Bronchial epithelial cell (primary cell): ENCODE measurements at places on chromosomes 11 and 22. TPM values are rescaled to one million over a fixed set of nuclear protein-coding genes. Genes with fewer than 3 reads are reported as not detected.

Gene NCAM1
- total RNA-seq: under 0.01 TPM in 1 of 2 replicates, not detected in the other

Gene GLB1L2
- total RNA-seq: 2.9 and 3.4 TPM in 2 replicates

Gene OR51T1
- not detected in 2 replicates for total RNA-seq

- DNase-seq: peak; percentile 69
These were observed 16.3 kb downstream of the DGKZ start for GRCh38 chr11:46363455-46364005.

DNA sequence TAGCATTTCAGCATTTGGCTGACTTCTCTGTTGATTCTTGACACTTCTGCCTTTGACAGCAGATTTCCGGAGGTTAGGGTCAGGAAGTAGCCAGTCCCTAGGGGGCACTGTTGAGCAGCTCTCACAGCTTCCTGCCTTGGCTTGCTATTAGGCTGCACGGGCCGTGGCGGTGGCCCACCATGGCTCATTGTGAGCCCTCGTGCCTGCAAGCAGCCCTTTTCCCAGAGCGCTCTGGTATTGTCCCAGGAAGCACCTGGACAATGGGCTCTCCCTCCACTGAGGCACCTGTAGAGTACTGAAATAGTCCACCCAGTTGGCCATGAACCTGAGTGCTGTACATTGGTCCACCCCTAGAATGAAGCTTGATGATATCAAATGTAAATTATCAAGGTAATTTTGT, 100.2 kb upstream of the GAL start:
- peak; percentile 28 for DNase-seq

DNA sequence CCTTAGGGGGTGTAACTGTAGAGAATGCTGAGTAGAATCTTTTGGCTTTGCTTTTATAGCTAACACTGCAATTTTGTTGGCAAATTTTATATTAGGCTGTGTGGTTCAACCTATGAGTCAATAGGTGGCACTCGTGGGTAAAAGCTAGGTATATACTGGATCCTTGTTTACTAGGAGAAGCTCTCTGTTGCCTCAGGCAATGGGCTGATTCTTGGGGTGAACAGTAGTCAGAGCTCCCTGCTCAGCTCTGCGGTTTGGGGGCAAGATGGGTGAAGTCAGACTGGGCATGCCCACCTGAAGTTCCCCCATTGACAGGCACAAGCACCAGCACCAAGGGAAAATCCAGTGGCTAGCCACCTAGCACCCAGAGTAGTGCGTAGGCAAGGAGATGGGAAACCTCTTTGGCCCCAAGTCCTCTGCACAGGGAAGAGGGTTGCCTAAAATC, 238.7 kb downstream of the FAM181B start:
- DNase-seq: peak; percentile 21

GRCh38 chr11:12973528-12974181, 35.5 kb upstream of the RASSF10 start:
- no peak for DNase-seq

DNA sequence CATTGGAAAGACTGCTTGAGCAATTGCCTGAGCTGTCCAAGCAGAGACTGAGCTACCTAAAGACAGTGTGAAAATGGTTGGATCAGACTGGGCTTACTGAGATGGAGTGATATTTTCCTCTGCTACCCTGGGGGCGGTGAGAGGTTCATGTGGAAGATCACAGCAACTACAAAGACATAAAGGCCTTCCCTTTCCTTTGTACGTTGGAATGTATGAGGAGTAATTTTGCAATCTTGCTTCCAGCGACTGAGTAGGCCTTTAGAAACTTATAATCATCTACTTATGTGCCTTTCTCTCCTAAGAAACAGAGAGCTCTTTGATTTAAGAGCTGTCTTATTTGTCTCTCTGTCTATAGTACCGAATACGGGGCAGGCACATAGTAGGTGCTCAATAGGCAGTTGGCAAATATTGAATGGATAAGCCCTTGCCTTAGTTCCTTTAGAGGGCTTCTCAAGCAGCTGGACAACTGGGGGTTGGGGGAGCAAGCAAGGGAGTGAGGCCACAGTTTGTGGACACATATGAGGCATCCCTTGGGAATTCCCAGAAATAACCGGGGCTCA, 2.4 kb upstream of the HEPACAM start:
- no peak for DNase-seq

DNA sequence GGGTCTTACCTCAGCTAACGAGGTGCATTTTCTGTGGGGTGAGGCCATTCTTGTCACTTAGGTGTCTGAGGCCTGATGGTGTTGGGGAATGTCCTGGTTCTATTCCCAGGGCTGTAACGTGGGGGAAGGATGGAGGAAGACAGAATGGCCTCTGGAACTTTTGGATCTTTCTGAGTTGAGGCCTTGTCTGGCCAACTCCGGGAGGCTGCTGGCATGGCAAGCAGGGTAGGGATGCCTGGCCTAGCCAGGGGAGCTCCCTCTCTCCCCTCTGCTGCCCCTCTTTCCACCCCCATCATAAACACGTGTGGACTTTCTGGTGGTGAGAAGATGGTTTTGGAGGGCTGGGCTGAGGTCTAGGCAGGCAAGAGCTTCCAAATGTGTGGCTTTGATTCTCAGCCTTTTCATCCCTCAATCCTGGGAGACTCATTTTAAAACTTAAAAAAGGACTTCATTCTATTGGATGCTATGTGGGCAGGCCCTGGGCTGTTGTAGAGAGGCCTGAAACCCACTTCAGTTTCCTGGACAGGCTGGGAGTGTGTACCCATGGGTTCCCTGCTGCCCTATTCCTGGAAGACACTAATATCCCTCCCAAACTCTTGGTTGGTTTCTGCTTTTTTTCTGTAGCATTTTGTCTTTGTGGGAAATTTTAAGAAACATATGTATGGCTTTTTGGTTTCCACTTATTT, 30.9 kb downstream of the ZBTB16 start:
- no peak for DNase-seq

DNA sequence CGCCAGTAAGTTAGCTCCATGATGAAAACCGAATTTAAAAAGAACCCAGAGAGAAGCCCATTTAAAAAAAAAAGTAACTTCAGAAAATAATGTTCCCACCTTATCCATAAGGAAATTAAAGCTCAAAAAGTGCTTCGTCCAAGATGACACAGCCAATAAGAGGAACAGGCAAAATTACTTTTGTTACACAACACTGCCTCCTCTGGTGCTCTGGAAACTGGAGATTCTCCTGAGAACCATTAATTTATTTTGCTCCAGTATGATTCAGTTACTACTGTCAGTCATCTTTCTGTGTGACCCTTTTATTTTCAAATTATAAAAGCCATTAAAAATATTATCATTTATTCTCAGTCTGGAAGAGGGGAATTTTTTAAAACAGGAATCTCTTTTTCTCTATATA, 2.0 kb downstream of the IFT27 start:
- DNase-seq: peak; percentile 53

DNA sequence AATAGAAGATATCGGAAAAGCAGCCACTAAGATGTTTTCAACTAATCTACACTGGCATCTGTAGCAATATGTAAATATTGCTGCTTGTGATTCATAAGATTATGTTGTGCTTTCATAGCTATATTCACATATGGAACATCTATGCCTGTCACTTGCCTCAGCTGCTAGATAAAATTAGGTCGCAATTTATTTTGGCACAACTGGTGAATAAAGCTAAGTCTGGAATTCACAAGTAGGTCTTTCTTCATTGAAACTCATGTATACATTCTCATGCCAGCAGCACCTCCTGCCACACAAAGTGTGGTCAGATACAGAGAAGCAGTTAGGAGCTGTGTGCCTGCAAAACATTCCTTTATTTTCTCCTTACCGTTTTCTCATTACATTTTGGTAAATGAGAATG, 543.3 kb upstream of the CHORDC1 start:
- no peak for DNase-seq

DNA sequence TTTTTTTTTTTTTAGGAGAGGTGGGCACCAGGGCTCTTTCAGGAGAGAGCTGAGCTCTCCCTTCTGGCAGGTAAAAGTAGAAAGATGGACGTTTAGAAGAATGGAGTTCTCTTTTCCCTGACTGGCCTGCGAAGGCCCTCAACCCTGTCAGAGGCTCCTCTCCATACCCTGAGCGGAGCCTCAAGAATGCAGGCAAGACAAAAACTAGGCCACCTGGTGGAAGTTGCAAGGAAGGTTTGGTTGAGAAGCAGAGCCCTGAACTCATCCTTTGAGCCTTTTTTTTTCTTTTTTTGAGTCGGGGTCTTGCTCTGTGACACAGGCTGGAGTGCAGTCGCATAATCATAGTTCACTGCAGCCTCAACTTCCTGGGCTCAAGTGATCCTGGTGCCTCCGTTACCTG, 1.4 kb downstream of the OTOG start:
- no peak for DNase-seq

- DNase-seq: no peak
These were observed 900.3 kb downstream of the METTL15 start for GRCh38 chr11:29008481-29008880.
